ENCODE measurements at places on chromosomes 4 and X.
A peak's percentile ranks its signal among the peaks of the same experiment; 100 is the strongest.

- no peak for DNase-seq
These were observed 2.5 kb upstream of the PPM1K start for GRCh38 chr4:88286897-88287296.

- no peak for DNase-seq
These were observed 68.9 kb downstream of the TMEM131L start for GRCh38 chr4:153534792-153535629.

DNA sequence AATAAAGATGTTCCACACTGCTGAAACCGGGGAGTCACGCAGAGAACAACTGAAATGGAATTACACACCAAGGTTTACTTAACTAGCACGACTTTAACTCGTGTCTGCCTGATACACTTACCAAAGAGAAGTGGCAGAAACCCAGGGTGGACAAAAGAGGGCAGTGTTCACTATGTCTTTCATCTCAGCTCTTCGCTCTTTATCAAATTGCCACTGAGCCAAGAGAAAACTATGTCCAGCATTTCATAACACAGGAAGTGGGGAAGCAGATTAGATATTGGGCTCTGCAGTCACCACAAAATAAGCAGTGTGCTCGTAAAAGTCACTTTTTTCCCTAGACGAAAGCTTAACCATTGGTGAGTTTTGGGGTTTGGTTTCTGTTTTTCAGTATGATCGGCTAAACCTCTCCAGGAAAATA, 155.7 kb downstream of the CHIC2 start:
- peak; percentile 82 for DNase-seq

DNA sequence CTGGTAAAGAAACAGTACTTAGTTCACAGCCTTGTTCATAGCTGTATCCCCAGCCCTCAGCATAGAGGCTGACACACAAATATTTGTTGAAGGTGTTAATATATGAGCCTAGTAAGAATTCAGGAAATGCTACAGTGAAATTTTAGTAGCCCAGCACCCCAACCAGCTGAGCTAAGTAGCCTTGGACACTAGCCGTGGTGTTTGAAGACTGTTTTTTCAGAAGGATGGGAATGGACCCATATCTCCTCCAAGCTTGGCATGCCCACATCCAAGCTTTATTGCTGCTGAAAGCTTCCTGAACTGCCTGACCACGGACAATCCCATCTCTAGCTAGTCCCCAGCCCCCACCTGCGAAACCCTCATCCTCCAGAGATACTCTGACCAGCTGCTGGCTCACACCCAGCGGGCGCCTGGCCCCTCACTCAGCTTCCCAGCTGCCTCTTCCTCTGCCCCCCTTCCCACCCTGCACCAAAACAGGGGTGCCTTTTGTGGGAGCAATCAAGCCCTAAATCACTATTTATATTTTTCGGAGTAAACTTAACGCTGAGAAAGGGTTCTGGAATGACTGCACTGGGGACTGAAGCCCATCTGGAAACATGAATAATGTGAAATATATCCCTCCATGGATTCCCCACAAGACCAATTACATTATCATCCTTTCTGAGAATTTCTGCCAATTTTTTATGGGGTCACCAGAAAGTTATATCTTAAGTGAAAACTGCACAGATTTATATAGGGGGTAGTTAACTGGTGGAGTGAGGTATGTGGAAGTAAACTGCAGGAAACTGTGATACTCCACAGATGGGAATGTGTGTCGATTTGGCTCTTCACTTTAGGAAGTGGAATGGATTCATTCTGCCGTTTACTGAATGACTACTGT, 41.1 kb upstream of the CBR4 start:
- no peak for DNase-seq

GRCh38 chr4:61336488-61336887, 136.4 kb downstream of the ADGRL3 start:
- no peak for DNase-seq

DNA sequence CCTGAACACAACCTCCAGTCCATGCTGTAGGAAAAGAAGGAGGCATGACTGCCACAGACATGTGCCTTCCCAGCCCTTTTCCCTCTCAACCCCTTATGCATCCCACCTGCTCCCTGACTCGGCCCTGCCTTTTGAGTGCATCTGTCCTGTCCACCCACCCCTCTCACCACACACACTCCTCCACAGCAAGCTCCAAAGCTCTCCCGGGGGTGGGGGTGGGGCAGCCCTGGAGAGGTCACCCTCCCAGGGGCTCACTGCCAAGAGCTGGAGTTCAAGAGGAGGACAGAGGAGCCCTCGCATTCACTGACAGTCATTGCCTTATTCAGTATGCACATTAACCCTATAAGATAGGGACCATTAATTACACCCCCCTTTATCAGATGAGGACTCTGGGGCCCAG, 46.6 kb upstream of the MAMLD1 start:
- DNase-seq, result no peak

DNA sequence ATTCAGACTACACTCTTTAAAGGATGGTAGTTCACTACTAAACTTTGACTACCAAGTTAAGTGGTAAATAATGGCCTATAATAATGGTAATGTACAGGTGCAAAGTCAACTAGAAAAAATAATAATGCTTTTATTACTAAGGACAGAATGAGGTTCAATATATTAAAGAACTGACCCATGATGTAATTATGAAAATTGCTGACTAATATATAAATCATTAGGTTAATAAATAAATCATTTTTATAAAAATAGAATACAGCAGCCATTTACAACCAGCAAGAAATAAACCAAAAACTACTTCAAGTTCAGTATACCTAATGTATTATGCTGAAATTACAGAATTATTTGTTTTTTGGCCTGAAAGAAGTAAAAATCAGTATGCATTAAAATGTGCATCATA, 577.2 kb downstream of the PPARGC1A start:
- DNase-seq, result no peak

DNA sequence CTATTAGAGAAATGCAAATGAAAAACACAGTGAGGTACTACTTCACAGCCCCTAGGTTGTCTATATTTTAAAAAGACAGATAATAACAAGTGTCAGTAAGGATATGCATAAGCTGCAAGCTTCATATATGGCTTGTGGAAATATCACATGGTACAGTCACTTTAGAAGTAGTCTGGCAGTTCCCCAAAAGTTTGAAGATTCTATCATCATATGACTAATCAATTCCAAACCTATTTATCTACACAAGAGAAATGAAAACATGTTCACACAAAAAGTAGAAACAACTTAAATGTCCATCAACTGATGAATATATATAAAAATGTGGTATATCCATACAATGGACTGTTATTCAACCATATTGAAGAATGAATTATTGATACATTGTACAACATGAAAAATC, 185.8 kb upstream of the STK26 start:
- DNase-seq, result no peak

- peak; percentile 51 for DNase-seq
These were observed 4.8 kb downstream of the LRRC66 start for GRCh38 chr4:52015366-52015765.

- no peak for DNase-seq
These were observed 56.1 kb downstream of the SLC7A11 start for GRCh38 chr4:138185859-138186645.

GRCh38 chr4:154471032-154471431, 20.6 kb downstream of the DCHS2 start:
- DNase-seq, result no peak

- DNase-seq, result no peak
These were observed 894.4 kb downstream of the FAT4 start for GRCh38 chr4:126209147-126209546.

GRCh38 chrX:46447384-46447783, 97.8 kb downstream of the ZNF674 start:
- DNase-seq, result no peak

GRCh38 chrX:37825215-37825842, 22.0 kb downstream of the DYNLT3 start:
- DNase-seq, result peak; percentile 44

- no peak for DNase-seq
These were observed 294.1 kb upstream of the SFRP2 start for GRCh38 chr4:154082760-154083535.

- DNase-seq, result no peak
These were observed 79.8 kb upstream of the ADGRA3 start for GRCh38 chr4:22595684-22596083.

- peak; percentile 48 for DNase-seq
These were observed 70.0 kb upstream of the FAM241A start for GRCh38 chr4:112075129-112075753.

DNA sequence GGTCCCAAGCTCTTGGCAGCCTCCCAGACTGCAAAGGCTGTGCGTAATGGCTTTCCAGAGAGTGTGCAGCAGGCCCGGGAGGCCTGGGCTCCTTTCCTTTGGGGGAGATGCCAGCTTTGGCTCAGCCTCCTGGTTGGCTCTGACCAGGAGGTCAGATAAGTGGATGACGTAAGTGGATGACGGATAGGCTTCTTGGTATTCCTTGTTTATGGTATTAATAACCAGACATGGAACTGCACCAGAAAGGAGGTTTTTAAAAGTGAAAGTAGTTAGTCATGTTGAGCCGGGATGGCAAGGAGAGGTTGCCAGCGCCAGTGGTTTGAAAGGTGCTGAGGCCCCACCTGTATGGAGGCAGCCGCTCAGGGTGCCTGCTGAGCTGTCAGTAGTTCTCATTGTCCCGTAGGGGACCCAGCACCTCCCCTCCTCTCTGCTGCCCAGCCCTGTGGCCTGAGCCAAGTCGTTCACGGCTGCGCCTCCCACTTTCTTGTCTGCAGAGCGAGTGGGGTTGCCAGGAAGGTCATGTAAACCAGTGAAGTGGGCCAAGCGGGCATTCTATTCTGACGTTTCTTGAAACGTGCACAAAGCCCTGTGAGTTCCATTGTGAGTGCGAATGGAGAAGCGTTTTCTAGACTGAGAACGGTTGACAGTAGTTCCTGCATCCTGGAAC, 28.7 kb upstream of the STOX2 start:
- peak; percentile 31 for DNase-seq

GRCh38 chr4:86035688-86036087, 324.2 kb downstream of the MAPK10 start:
- DNase-seq, result no peak

- DNase-seq, result no peak
These were observed 77.5 kb downstream of the RLIM start for GRCh38 chrX:74536832-74537371.

DNA sequence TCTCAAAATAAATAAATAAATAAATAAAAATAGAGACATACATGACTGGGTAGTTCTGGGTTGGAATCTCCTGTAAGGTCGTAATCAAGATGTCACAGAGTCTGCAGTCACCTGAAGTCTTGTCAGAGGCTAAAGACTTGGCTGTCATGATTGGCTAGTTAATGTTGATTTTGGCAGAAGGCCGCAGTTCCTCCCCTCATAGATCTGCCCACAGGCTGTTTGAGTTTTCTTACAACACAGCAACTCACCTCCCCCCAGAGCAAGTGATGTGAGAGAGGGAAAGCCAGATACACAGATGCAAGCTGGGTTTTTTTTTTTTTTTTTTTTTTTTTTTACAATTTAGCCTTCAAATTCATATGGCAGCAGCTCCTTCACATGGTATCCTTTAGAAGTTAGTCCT, 36.4 kb upstream of the BMPR1B start:
- no peak for DNase-seq

GRCh38 chrX:109840585-109840984, 107.5 kb upstream of the ACSL4 start:
- DNase-seq, result no peak

DNA sequence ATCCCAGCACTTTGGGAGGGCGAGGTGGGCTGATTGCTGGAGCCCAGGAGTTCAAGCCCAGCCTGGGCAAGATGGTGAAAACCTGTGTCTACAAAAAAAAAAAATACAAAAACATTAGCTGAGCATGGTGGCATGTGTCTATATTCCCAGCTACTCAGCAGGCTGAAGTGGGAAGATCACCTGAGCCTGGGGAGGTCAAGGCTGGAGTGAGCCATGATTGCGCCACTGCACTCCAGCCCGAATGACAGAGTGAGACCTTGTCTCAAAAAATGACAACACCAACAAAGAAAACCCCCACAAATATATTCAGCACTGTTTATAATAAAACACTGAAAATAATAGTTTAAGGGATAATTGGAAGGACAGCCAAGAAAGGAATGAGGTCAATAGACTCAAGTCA, 3.6 kb upstream of the ELOVL6 start:
- DNase-seq, result no peak

DNA sequence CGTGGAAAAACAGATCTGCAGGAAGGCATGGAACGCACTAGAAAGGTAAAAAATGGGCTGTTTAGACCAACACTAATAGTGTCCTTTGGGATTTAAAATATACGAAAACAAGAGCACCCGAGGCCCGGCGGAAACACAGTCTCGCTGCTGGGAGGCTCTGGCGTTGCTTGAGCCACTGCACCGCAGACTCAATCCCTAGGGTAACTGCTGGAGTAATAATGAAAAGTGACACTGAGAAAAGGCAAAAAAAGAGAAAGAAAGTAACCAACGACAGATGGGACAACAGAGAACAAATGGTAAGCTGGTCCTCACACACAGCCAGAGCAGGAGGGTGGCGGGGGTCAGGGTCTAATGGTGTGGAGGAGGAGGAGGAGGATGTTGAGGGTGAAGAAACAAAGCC, 15.4 kb downstream of the IRAK1 start:
- DNase-seq, result no peak

GRCh38 chrX:120408168-120408567, 46.3 kb downstream of the ATP1B4 start:
- no peak for DNase-seq

DNA sequence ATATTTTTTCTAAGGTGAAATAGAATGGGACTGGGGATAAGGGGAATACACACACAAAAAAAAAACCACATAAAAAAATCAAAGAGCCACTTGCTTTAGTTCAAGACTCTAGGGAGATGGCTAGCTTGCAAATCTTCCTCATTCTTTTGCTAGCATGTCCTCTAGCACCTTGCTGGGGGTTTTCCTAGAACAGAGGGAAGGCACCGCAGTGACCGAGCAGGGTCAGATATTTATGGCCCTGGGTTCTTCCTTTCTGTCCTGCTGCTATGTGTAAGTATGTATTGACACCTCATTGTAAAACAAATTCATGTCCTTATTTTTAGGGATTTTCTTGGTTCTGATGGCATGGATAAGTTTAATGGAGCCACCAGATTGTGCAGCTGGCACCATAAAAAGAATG, 81.2 kb downstream of the SHISA3 start:
- no peak for DNase-seq

DNA sequence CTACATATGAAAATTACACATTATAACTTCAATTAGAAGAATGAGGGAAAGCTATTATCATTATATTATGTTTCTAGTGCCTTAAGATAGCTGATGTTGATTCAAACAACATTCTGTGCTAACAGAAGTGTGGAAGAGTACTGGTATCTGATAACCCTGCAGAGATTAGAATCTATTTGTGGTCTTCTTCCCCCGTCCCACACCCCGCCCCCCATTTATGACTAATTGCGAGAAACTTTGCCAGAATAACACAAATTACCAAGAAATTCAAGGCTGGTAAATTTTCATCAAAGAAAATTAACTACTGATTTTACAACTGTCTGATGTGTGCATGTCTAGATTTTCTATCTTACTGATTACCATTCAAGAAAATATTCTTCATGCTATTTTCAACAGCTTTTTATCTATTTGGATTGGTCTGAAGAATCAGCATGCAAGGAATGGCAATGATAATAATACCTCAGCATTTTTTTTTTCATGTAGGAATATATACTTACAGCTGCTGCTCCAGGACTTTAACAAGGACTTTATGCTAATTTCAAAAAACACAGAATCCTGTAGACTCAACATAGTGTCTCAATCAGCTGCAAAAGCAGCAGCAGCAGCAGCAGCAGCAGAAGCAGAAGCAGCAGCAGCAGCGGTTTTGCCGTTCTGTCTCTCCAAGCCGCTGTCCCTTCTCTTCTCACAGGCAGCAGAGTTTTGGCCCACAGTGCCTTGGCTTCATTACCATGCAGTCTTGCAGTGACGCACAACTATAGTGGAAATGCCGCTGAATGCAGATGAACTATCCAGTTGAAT, 126.7 kb downstream of the FRYL start:
- DNase-seq, result no peak
